Activated gamma-delta T cell (primary cell): ENCODE measurements at places on chromosomes 16 and 17.

DNA sequence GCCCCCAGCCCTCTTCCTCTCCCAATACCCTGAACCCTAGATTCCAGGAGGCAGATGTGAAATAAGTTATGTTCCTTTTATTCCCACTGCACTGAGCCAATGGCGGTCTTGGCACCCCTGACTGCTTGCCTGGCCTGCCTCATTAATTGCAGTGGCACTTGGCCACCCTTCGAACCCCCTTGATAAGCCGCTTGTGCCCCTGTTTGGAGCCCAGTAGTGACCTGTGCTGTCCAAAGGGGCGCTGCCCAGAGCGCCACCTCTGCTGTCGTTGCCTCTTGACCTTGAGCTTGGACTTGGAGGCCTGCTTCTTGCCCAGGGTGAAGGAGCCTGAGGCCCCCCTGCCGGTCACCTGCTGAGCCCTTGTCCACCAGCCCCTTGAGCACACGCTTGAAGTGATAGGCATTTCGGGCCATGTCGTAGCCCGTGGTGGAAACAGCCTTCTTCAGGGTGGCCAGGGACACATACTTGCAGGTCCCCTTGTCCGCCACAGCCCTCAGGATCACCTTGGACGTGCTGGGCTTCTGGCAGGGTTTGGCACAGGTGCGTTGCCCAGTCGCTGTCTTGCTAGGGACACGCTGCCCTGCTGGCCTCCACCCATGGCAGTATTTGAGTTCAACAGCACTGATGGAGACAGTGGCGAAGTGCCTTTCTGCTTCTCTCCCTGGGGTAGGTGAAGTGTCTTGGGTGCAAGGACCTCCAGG is 5.7 kb downstream of the SGCA start:
- no peak for DNase-seq

DNA sequence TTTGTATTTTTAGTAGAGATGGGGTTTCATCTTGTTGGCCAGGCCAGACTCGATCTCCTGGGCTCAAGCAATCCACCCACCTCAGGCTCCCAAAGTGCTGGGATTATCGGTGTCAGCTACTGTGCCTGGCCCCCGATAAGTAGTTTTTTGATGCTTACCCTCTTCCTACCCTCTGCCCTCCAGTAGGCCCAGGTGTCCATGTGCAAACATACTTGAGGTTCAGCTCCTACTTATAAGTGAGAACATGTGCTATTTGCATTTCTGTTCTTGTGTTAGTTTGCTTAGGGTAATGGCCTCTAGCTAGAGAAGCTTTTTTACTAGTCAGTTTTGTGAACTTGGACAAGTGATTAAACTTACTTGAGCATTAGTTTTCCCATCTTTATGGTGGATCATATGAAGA is 136.8 kb downstream of the HS3ST4 start:
- DNase-seq: no peak

GRCh38 chr16:24282141-24282540 is 26.0 kb downstream of the CACNG3 start:
- DNase-seq: no peak

DNA sequence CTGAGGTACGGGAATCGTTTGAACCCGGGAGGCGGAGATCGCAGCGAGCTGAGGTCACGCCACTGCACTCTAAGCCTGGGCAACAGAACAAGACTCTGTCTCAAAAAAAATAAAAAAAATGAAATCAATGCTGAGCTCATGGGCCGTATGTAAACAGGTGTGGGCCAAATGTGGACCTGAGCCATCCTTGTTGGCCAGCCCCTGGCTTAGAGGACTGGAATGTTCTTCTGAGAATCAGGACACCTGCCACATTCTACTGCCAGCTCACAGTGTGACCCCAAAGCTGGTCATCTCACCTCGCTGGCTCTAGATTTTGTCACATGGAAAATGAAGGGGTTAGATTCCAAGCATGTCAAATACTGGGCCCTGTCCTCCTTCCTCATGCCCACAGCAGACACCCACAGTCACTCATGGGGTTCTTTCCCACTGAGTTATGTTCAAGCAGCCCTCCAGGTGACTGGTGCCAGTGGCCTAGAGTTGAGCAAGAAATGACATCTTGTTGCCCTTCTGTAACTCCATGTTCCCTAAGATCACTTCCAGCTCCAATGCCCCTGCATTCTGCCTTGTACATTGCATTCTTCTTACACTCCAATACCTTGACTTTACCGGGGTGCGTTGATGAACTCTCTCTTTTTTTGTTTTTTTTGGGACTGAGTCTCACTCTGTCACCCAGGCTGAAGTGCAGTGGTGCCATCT is 110.6 kb downstream of the ABCC1 start:
- no peak for DNase-seq

DNA sequence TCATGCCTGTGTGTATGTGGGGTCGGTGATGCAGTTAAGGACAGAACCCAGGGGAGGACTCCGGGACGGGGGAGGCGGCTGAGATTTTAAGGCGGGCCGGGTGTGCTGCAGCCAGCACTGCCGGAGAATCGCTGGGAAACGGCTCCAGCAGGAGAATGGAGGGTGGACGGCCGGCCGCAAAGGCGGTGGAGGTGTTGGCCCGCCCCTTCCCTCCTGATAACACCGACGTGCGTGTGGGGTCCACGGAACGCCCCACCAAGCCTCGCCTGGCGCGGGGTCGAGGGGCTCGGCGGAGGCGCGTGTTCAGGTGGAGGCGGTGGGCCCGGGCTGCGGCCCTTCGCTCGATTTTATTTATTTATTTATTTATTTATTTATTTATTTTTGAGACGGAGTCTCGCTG is 633 bp downstream of the ZNF843 start:
- no peak for DNase-seq

GRCh38 chr16:89956505-89957215 is 8.1 kb downstream of the DEF8 start:
- no peak for DNase-seq

DNA sequence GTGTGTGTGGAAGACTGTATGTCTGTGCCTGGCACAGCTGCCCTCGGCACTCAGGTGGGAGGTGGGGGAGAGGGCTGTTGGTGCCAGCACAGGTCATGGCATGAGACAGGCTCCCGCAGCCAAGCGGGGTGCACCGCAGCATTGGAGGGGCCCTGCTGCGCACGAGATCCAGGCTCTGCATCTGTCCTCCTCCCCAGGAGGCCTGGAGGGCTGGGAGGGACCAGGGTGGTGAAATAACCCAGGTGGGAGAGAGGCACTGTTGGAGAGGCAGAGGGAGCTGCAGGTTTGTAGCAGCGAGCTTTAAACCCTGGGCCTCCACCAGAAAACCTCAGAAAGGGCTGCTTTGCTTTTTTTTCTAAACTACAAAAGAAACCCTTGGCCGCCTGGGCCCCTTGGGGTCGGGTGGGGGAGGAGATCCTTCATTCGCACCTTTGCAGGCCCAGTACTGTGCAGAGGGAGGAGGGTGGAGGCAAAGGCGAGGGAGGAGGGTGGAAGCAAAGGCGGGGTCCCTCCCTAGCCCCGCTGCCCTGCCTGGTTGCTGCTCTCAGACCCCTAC is 241.7 kb downstream of the SEC14L1 start:
- DNase-seq: no peak

GRCh38 chr17:55859301-55859795 is 108.5 kb downstream of the PCTP start:
- DNase-seq: no peak

GRCh38 chr17:57567251-57567650 is 177.8 kb downstream of the CCDC182 start:
- DNase-seq: no peak

DNA sequence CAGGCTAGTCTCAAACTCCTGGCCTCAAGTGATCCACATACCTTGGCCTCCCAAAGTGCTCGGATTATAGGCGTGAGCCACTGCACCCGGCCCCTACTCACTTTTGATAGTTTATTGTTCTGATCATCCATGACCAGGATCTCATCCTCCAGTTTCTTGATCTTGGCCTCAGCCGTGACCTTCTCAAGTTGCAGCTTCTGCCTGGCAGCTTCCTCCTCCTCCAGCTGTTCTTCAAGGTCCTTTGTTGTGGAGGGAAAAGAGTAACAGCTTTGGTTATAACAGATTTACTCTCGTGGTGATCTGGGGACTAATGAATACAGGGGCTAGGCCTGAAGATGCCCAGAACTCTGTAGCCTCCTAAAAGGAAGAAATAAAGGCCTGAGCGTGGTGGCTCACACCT is 89.9 kb downstream of the NDE1 start:
- DNase-seq: no peak

- no peak for DNase-seq
Observed at GRCh38 chr17:1005361-1005946, 8.5 kb downstream of the TIMM22 start.

GRCh38 chr17:39400547-39401411 is 647 bp downstream of the FBXL20 start:
- DNase-seq: no peak

GRCh38 chr17:58254803-58255202 is 16.4 kb downstream of the LPO start:
- no peak for DNase-seq
